ENCODE measurements at places on chromosomes 6 and 20.

DNA sequence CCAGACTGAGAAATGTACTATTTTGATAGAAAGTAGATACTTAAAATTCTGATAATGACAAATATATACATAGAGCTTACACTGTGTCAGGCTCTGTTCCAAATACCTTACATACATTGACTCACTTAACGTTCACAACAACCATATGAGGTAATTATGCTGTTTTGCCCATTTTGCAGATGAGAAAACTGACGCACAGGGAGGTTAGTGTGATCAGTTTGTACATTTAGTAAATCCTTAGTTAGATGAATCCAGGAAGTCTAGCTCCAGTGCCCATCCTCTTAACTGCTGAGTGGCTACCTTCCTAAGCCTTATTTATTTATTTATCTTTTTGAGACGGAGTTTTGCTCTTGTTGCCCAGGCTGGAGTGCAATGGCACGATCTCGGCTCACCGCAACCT, 23.3 kb upstream of the GTF3C6 start:
- no peak overlapping the region for H3K4me3 ChIP-seq
- H3K27me3 ChIP-seq: no peaks in the 10 kb centered on the region
- peaks cover 5% of the 10 kb centered on the region for H3K4me1 ChIP-seq
- DNase-seq: no peak
- H3K27ac ChIP-seq: no peak overlapping the region
- H3K36me3 ChIP-seq: no peaks in the 10 kb centered on the region

- peaks cover 2% of the 10 kb centered on the region for H3K4me1 ChIP-seq
- no peak for DNase-seq
- peaks cover 11% of the 10 kb centered on the region for H3K27me3 ChIP-seq
- no peak overlapping the region for H3K27ac ChIP-seq
Measured at GRCh38 chr6:167995731-167996151, 1.7 kb upstream of the KIF25 start.

DNA sequence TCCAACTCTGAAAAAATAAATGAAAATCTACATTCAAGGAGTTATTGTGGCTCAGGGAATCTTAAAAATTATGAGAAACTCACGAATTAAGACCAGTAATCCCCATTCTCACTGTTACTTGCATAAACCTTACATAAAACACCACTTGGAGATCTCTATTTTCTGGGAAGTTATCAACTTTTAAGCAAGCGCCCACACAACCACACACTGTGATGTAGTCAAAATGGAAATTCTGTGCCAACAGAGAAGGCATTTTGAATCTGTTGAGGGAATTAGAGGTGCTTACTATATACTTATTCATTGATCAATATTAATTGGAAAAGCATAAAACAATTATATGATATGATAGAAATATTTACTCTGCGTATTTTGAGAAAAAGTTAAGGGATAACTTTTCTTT, 58.7 kb downstream of the HAO1 start:
- H3K27me3 ChIP-seq: peaks cover 27% of the 10 kb centered on the region
- H3K4me3 ChIP-seq: no peak overlapping the region
- no peaks in the 10 kb centered on the region for H3K4me1 ChIP-seq
- no peak overlapping the region for H3K27ac ChIP-seq
- no peaks in the 10 kb centered on the region for H3K36me3 ChIP-seq

- no peaks in the 10 kb centered on the region for H3K27me3 ChIP-seq
- no peak for DNase-seq
- H3K4me1 ChIP-seq: peaks cover 41% of the 10 kb centered on the region
- peaks cover 3% of the 10 kb centered on the region for H3K36me3 ChIP-seq
- peak overlapping the region; percentile 73 for H3K27ac ChIP-seq
Measured at GRCh38 chr6:142155895-142156757, 9.1 kb downstream of the VTA1 start.

DNA sequence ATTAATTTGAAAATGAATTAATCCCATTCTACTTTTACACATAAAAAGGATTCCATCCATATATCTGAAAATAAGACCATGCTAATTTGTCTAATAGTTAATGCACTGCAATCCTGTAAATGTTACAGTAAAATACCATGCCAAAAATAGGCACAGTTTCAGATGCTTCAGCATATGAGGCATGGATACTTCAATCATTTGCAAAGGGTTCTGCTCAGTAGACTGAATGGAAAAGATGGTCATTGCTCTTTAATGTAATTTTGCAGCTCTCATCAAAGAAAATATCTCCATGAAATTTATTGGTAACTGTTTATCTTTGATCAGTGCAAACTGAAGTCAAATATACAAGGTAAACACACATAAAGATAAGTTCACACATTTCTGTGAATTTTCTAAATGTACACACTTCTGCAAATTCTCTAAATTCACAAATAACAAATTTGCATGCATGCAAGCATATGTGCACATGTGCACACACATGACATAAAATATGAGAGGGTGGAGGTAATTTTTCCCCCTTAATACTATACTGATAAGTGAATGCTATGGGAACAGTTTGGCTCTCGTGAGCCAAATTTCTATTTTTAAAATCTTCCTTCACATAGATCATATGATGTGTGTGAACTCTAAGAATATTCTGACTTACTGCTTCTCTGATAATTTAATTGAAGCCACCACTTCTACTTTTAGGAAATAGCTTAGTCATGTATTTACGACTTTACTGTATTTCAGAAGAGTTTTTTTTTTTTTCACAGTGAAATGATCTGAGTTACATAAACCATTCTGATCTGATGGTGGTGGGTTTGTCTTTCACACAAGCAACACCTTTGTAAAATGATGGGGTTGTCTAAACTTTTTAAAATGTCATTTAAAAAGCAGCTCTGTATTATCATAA, 996.8 kb upstream of the CITED2 start:
- no peaks in the 10 kb centered on the region for H3K36me3 ChIP-seq
- no peak for DNase-seq
- H3K4me3 ChIP-seq: no peak overlapping the region
- H3K27ac ChIP-seq: no peak overlapping the region
- H3K4me1 ChIP-seq: no peaks in the 10 kb centered on the region

GRCh38 chr6:147042679-147043078, 161.5 kb upstream of the STXBP5 start:
- H3K4me1 ChIP-seq: no peaks in the 10 kb centered on the region
- H3K27me3 ChIP-seq: peaks cover 6% of the 10 kb centered on the region
- H3K4me3 ChIP-seq: no peak overlapping the region
- H3K36me3 ChIP-seq: no peaks in the 10 kb centered on the region

DNA sequence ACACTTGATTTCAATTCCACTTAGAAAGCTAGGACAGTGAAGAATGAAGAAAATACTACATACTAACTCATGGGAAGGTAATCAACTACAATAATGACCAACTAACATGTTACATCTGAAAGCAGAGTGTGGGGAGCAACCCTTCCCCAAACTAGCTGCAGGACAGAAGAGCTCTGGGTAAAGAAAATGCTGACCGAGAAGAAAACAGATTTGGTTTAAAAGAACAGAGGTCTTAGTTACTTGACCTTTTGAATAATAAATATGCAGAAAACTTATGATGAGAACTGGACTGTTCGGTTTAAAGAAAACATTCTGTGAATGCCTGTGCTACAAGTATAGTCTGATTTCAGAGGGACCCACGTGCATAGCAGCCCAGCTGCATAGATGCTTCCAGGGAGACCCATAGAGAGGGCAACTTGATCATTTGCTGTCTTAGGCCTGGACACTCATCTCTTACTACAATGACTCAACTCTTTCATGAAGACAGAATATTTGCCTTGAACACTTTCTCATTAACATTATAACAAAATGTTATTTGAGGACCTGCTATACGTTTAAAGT, 53.5 kb downstream of the RALGAPA2 start:
- peaks cover 10% of the 10 kb centered on the region for H3K4me1 ChIP-seq
- no peaks in the 10 kb centered on the region for H3K27me3 ChIP-seq
- H3K27ac ChIP-seq: no peak overlapping the region
- DNase-seq: no peak
- no peak overlapping the region for H3K4me3 ChIP-seq
- H3K36me3 ChIP-seq: peaks cover 11% of the 10 kb centered on the region

GRCh38 chr20:3672547-3673171, 9.2 kb downstream of the ADAM33 start:
- H3K4me1 ChIP-seq: peaks cover 13% of the 10 kb centered on the region
- DNase-seq: no peak
- peak overlapping the region; percentile 65 for H3K4me3 ChIP-seq
- peaks cover 59% of the 10 kb centered on the region for H3K27me3 ChIP-seq
- H3K27ac ChIP-seq: no peak overlapping the region

DNA sequence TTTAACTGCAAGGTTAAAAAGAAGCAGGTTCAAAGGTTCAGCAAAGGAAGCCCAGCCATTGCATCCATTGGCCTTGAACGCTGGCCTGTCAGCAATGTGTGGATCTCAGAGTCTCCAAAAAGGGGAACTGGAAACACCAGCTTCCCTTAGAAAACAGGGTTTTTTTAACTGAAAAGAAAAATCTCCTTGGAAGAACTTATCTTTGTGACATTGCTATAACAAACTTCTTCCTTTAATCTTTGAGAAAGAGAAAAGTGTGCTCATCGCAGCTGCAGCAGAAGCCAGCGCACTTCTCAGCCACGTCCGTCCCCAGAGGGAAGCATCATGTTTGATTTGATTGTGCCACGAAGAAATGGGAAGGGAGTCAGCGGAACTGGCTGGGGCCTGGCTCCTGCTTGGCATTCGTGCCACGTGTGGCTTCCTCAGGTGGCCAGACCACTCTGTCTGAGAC, 215.0 kb downstream of the SYNDIG1 start:
- H3K4me3 ChIP-seq: no peak overlapping the region
- DNase-seq: no peak
- no peaks in the 10 kb centered on the region for H3K36me3 ChIP-seq
- H3K27ac ChIP-seq: no peak overlapping the region
- no peaks in the 10 kb centered on the region for H3K4me1 ChIP-seq

GRCh38 chr20:38248133-38248532, 12.4 kb downstream of the KIAA1755 start:
- no peak overlapping the region for H3K27ac ChIP-seq

DNA sequence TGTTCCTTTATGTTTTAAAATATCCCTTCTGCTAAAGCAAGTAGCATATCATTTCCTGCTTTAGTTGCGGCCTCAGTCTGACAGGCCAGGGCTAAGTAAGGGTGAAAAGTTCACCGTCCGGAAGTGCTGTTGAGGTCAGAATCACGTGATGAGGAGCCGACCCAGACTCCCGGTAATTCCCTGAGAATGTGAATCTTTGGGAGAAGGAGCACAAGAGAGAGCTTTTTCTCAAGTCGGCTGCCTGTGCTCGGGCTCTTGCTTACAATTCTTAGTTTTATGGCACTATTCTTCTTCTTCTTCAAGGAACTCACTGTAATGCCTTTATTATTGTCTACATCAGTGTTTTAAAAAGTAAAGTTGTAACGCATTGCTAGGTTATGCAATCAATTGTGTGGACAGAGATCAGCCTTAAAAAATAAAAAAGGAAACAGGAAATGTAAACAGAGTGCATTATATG, 309.3 kb downstream of the PRL start:
- H3K36me3 ChIP-seq: no peaks in the 10 kb centered on the region
- H3K4me3 ChIP-seq: no peak overlapping the region
- H3K4me1 ChIP-seq: no peaks in the 10 kb centered on the region
- peaks cover 20% of the 10 kb centered on the region for H3K27me3 ChIP-seq
- no peak for DNase-seq

GRCh38 chr20:9407805-9408421, 106.5 kb upstream of the LAMP5 start:
- H3K4me1 ChIP-seq: no peaks in the 10 kb centered on the region
- H3K36me3 ChIP-seq: no peaks in the 10 kb centered on the region
- no peak overlapping the region for H3K4me3 ChIP-seq
- peak; percentile 7 for DNase-seq
- H3K27me3 ChIP-seq: no peaks in the 10 kb centered on the region

DNA sequence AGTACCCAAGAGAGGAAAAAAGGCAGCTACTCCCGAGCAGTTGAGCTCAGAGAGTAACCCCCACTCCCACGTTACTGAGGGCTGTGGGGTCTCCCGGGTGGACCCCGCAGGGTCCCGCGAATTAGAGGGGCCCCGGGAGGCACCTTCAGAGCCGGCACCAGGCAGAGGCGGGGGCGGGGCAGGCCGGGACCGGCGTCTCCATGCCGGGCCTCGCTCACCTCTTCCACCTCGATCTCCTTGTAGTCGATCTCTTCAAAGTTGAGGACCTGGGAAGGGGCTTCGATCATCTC, 381 bp downstream of the MAP3K7 start:
- H3K27me3 ChIP-seq: peaks cover 12% of the 10 kb centered on the region
- no peaks in the 10 kb centered on the region for H3K36me3 ChIP-seq
- H3K27ac ChIP-seq: peak overlapping the region; percentile 98
- peak overlapping the region; percentile 95 for H3K4me3 ChIP-seq
- peaks cover 28% of the 10 kb centered on the region for H3K4me1 ChIP-seq

GRCh38 chr6:33923857-33924514, 120.2 kb upstream of the MLN start:
- no peak overlapping the region for H3K4me3 ChIP-seq
- no peak overlapping the region for H3K27ac ChIP-seq
- no peaks in the 10 kb centered on the region for H3K36me3 ChIP-seq
- DNase-seq: no peak

GRCh38 chr6:125700581-125701353, 48.7 kb upstream of the HEY2 start:
- H3K27ac ChIP-seq: no peak overlapping the region
- no peaks in the 10 kb centered on the region for H3K36me3 ChIP-seq
- DNase-seq: no peak
- H3K27me3 ChIP-seq: peaks cover 6% of the 10 kb centered on the region
- H3K4me3 ChIP-seq: no peak overlapping the region
- H3K4me1 ChIP-seq: no peaks in the 10 kb centered on the region

DNA sequence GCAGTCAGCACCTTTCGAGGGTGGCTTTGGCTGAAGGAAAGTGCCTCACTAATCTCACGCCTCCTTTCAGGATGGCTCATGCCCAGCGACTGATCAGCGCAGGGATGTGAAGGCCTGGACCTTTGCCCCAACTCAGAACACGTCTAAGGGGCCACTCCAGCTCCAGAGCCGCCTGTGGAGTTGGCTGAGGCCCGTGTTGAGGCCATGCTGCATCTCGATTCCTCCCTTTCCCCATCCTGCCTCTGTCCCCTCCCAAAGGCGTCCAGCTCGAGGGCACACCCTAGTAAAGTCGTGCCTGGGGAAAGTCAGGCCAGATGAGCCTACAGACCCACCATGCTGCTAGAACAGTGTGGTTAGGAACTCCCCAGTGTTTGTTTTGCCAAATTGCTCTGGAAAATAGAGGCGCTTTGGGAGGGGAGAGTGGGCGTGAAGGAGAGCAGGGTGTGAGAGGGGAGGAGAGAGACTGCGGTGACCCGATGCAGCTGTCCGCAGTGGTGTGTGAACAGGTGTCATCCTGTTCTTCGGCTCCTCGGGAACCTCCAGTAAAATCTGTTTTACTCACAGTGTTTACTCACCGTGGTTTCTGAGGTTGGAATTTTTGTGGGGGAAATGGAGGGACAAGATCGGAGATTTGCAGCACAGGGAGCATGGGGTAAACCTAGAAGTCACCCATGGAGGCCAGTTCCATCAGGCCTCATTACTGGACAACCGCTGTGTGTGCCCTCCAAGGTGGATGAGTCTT, 85.0 kb upstream of the PMEPA1 start:
- H3K4me3 ChIP-seq: no peak overlapping the region
- DNase-seq: no peak
- H3K36me3 ChIP-seq: peaks cover 7% of the 10 kb centered on the region

DNA sequence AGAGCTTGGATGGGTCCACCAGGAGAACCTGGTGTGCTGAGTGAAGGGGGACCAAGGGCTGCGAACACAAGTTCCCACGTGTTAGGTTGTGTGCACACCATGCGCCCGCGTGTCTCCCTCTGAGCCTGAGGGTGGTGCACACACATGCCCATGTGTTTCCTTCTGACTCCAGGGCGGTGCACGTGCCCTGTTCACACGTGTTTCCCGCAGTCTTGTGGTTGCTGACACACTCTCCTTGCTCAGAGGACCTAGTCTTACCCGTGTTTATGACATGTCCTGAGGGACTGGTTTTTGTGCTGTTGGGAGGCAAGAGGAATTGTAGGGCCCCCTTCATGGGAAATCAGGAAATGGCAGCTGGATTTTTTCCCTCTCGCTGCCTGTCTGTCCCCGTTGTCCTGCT, 36.3 kb upstream of the PCMTD2 start:
- peaks cover 8% of the 10 kb centered on the region for H3K27me3 ChIP-seq
- peaks cover 31% of the 10 kb centered on the region for H3K4me1 ChIP-seq
- no peak overlapping the region for H3K4me3 ChIP-seq
- DNase-seq: no peak

All from T-helper 17 cell (primary cell).